ENCODE measurements at places on chromosomes 5 and 9.

- DNase-seq, result no peak
Observed at GRCh38 chr9:131657940-131658339, 81.9 kb downstream of the RAPGEF1 start.

DNA sequence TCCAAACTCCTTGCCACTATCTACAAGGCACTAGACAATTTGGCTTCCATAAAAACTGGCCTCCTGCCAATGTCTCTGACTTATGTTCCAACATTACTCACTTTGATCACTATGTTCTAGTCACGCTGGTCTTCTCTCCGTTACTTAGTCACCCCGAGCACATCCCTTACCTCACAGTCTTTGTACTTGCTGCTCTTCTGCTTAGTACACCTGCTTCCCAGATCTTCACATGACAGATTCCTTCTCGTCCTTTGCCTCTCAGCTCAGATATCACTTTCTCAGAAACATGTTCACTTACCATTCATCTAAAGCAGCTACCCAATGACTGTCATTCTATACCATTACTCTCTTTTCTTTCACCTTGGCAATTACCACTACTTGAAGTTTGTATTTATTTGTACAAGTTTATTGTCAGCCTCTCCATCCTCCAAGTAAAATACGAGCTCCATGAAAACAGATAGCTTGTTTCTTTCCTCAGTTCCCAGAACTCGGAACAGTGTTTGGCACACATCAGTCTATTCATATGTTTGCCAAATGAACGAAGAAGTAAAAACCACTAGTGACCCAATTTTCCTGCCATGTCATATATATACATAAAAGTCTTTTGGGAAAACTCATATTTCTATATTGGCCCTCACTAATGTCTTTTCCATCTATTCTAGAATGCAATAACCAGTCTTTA lies 5.9 kb upstream of the SLC22A5 start:
- DNase-seq, result no peak

GRCh38 chr5:120457839-120458507 lies 6.1 kb upstream of the PRR16 start:
- DNase-seq, result peak; percentile 36

DNA sequence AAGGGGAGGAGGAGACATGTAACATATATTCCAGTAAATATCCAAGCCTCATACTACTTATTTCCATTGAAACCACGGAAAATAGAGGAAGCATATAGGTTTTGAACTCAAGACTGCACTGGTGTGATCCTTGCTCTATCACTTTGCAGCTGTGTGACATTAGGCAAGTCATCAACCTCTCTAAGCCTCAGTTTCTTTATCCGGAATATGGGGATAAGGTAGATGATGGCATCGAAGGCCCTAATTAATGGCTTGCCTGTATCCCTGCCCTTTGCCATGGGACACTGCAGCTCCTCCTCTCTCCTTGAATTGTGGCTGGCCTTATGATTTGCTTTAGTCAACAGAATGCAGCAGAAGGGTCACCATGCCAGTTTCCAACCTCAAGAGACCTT lies 6.9 kb downstream of the SHB start:
- DNase-seq, result no peak

All from MV-4-11 (cell line).